Activated B cell treated with CpG ODN at 0.5 μM for 24 hours (primary cell): ENCODE measurements at places on chromosomes 12 and 14.

DNA sequence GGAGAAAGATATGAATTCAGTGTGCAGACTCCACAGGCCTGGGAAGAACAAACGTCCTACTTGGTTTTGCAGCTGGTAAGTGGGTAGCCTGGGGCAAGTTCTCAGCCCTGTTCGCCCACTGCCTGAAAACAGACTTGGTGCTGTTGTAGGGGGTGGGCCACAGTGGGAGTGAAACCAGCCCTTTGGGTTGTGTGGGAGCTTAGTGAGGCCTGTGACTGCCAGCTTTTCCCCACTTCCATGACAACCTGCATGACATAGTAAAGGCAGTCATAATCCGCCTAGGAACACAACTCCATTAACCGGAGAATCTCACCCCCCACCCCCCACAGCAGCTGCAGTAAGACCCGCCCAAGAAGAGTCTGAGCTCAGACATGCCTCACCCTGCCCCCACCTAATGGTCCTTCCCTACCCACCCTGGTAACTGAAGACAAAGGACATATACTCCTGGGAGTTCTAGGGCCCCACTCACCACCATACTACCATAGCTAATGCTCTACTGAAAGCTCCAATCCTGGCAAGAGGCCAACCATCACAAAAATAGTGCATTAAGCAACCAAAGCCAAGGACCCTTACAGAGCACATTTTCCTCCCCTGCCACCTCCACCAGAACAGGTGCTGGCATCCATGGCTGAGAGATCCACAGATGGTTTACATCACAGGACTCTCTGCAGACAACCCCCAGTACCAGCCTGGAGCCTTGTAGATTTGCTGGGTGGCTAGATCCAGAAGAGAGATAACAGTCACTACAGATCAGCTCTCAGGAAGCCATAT is 39.8 kb upstream of the LMNTD1 start:
- no peak for DNase-seq

GRCh38 chr14:30525833-30526232 is 33.1 kb upstream of the G2E3 start:
- no peak for DNase-seq

DNA sequence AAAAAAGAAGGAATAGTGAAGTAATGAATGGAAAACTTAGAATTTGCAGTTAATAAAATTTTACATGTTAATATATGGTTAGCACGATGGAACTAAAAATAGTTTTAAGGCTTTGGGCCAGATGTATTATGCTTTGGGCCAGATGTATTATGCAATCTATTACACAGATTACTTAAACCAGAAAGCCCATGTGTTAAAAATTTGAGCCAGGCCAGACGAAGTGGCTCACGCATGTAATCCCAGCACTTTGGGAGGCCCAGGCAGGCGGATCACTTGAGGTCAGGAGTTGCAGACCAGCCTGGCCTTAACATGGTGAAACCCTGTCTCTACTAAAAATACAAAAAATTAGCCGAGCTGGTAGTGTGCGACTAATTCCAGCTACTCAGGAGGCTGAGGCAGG is 17.2 kb downstream of the IFT81 start:
- DNase-seq = no peak

- DNase-seq = no peak
Observed at GRCh38 chr12:54759751-54760150, 94.6 kb upstream of the MUCL1 start.

- no peak for DNase-seq
Observed at GRCh38 chr14:26856876-26857518, 259.2 kb upstream of the NOVA1 start.

DNA sequence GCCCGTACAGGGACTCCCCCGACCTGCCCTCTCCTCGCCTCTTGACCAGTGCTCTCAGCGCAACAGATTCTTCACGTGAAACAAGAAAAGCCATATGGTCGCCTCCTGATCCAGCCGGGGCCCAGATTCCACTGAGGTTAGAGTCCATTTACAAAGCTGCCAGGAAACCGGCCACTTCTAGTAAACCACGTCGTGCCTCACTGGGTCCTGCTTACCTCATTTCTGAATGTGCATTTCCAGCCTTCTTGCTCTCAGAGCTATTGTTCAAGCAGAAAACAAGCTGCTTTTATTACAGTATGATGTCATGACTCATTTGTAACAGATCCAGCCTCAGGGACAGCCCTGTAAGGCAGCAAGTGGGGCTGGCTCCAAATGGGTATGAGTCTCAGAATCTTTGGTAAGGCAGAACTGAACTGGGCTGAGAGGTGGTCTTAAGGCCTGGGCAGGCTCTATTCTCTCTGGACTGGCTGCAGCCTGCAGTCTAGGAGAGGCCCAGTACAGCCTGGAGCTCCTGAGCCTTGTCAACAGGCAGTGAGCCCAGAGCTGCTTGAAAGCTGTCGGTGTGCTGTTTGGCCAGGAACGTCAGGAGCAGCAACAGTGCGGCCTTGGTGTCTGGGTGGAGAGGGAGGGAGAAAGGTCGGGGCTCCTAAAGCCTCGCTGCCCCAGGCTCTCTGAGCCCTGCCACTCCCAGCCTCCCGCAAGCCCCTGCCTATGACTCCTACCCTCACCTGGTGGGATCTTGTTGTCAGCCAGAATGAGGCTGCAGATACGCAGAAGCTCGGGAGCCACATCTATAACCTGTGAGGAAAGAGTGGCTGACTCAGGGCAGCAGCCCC is 8.3 kb downstream of the REC8 start:
- DNase-seq = no peak

DNA sequence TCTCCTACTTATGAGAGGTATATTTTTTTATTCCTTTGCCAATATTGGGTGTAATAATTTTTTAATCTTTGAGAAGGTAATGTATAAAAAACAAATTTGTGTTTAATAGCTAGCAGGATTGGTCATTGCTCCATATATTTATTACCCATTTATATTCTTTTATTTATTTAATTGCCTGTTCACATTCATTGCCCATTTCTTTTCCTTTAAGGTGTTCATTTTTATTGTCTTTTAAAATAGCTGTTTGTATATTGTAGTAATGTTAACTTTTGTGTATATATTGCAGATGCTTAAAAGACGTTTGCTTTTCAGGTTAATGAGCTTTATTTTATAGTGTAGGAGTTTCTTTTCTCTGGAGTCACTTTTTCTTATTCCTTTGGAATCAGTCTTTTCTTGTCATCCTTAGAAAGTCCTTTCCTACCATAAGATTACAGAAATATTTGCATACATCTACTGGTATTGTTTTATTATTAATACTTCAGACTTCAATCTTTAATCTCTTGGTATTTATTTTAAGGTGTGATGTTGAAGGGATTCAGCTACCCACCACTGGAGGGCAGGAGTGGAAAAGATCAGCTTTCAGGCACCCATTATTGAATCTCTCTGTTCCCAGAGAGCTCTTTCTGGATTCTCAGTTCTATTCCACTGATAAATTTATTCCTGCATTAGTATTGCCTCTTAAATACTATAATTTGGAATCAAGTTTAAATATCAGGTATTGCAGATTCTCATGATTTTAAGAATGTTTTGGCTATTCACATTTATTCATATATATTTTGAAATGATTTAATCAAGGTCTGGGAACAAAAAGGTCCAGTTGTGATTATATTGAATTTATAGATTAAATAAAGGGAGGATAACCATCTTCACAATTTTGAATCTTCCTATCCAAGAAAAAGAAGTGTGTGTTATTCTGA is 17.3 kb downstream of the PPM1A start:
- DNase-seq = no peak

DNA sequence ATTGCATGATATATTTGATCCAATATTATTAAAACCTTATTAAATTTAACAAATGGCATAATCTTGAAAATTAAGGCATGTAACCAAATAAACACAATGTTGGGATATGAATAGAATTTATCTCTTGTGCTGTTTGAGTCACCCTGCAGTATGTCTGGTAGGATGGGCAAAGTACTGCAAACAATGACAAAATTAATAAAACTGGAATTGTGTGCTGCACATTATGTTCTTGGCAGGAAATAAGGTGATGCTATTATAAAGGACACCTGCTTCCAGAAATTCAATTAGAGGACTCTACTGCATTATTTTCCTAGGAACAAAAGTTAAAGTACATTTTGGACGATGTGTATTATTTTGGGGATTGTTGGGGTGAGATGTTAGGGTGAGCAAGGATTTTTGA is 132.7 kb downstream of the PPFIA2 start:
- DNase-seq = no peak
